T-helper 17 cell (primary cell): ENCODE measurements at places on chromosomes 5 and 9.

- DNase-seq = no peak
These were observed 73.3 kb upstream of the ORM1 start for GRCh38 chr9:114249424-114250234.

DNA sequence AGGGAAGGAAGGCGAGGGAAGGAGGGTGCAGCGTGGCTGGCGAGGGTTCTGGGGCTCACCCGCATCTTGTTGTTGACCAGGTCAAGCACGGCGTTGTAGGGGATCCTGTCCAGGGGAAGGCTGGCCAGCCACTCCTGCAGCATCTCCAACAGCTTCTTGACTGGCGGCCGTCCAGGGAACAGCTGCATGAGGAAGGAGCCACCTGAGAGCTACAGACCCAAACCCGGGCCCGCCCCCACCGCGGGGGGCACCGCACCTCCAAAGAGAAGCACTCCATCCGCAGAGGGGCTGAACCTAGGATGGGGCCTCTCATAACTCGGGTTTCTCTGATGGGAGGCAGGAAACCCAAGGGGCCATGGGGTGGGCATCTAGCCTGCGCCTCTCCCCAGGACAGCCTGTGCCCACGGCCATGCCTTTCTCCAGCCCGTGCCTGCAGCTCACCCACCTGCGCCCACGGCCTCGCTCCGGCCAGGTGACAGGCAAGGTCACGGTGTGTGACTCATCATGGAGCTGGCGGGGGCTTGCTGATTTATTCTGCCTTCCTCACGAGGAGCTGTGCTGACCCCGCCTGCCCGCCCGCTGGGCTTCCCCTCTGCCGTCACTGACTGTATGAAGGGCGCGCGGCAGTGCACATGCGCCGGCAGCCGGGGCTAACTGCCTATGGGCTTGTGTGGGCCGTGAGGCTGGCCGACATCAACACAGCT lies 11.8 kb upstream of the LHX3 start:
- no peak for DNase-seq

DNA sequence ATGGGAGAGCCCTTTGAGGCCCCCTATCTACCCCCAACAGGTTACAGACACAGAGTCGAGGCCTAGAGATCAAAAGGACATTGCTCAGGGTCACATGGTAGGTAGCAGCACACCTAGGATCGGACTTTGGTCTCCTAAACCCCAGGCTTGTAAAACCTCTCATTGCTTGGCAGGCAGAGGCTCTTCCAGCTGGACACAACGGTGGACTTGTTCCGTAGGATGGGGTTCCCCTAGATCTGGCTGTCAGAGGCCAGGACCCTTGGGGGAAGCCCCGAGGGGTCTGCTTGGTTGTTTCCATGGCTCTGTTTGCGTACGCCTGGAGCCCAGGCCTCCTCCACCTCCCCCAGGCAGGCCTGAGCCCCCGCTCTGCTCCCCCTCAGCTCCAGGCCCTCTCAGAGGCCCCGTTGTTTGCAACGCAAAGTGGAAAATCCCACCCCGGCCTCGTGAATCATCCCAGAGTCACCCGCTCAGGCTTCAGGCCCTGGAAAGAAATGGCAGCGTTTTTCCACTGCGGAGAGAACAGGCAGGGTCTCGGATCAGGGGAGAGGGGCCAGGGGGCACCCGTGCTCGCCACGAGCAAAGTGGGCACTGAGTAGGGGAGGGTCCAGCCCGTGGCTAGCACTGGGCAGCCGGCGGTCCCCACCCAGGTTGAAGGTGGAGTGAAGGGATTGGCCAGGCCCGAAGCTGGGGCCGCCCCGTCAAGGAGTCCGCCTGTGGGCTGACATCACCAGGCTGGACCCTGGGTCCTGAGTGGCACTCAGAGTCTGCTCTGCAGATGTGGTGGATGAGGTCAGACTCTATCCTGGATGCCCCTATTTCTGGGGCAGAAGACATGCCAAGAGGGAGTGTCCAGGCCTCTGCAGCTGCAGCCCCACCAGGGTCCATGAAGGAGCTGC lies 19.8 kb downstream of the COL27A1 start:
- DNase-seq = no peak

GRCh38 chr9:85007748-85008147 lies 338.2 kb downstream of the NTRK2 start:
- no peak for DNase-seq

DNA sequence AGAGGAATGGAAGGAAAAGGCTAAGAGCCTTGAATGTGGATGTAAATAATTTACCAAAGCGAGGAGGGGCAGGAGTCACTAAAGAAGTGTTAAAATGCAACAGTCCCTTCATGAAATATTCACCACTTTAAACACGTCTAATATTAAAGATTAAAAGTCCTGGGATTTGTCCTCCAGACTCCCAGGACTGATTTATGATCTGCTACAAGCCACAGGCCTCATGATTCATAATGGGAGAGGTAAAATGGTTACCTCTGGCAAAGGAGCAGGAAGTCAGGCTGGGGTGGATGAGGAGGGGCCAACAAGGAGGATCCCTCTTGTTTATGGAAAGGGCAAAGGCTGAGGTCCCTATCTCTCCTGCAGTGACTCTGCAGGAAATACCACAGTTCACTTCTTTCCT lies 292.4 kb downstream of the TRIM32 start:
- DNase-seq = no peak

GRCh38 chr5:120655828-120656435 lies 191.8 kb downstream of the PRR16 start:
- no peak for DNase-seq

GRCh38 chr5:124949862-124950261 lies 203.4 kb upstream of the ZNF608 start:
- DNase-seq = no peak

DNA sequence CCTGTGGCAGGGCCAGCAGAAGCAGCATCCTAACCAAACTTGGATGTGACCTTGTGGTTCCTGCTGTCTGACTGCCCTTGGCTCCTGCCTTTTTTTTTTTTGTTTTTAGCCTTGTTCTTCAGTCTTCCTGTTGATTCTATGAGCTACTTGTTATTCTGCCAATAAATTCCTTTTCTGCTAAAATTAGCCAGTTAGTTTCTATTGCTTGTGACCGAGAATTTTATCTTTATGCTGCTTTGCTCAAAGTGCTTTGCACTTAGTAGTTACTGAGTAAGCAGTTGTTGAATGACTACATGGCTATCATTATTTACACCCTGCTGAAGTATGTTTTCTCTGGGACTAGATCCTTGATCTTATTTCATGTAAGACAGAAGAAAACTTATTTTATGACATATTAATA lies 20.8 kb upstream of the ATG10 start:
- no peak for DNase-seq

GRCh38 chr5:146111409-146111808 lies 6.0 kb upstream of the PLAC8L1 start:
- no peak for DNase-seq

DNA sequence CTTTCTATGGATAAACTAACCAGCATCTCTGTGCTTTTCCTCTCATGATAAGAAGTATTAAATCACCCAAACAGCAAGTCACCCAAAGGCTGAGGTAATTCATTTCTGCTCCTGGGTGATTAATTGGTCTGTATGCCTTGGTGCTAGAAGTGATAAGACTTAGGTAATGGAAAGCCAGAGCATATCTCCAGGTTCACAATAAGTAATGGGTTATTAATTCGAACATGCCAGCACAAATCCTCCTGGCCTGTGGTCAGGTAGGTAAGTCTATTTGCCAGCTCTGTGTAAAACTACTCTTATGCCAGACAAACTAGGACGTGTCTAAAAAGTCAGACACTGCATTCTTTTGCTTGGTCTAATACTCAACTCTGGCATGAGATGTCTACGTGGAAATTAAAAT lies 11.2 kb upstream of the ENC1 start:
- no peak for DNase-seq

DNA sequence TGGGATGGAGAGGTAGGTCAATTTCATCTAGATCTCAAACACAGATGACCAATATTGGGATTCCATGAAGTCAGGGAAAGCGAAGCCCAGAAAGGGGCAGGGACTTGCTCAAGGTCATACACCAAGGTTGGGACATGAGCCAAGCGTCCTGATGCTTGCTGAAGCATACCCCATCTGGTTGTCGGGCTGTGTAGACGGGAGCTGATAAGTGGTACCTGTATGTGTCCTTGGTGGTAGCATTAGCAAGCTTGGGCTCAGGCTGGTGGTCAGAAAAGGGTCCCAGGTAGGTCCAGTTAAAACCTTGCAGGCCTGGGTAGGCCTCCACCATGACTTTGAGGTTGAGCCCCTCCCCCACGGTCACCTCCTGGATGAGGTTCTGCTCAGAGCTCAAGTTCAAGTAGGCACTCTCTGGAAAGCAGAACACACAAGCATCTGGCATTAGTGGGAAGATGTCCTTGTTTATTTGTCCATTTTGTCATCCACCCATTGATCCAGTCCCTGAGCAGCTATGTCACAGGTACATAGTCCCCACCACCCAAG lies 13.2 kb downstream of the CSF1R start:
- DNase-seq = no peak

- DNase-seq = no peak
These were observed 65.2 kb upstream of the FYB1 start for GRCh38 chr5:39284552-39284951.

GRCh38 chr5:149294872-149295829 lies 23.5 kb downstream of the AFAP1L1 start:
- no peak for DNase-seq

DNA sequence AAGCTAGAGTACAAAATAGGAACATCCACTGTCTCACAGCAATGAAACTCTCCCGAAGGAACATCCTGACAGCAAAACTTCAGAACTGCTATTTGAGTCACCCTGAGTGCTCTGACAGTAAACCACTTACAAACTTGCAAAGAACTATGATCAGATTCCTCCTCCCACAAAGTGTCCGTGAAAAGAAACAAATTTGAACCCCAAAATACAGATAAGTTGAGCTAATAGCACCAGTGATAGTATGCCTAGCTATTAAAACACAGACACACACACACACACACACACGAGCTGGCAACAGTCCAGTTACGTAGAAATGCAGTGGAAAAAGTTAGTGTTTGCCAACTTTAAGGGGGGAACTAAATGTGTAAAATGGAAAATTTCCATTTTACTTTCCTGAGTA lies 3.1 kb upstream of the GLIS3 start:
- DNase-seq = no peak

DNA sequence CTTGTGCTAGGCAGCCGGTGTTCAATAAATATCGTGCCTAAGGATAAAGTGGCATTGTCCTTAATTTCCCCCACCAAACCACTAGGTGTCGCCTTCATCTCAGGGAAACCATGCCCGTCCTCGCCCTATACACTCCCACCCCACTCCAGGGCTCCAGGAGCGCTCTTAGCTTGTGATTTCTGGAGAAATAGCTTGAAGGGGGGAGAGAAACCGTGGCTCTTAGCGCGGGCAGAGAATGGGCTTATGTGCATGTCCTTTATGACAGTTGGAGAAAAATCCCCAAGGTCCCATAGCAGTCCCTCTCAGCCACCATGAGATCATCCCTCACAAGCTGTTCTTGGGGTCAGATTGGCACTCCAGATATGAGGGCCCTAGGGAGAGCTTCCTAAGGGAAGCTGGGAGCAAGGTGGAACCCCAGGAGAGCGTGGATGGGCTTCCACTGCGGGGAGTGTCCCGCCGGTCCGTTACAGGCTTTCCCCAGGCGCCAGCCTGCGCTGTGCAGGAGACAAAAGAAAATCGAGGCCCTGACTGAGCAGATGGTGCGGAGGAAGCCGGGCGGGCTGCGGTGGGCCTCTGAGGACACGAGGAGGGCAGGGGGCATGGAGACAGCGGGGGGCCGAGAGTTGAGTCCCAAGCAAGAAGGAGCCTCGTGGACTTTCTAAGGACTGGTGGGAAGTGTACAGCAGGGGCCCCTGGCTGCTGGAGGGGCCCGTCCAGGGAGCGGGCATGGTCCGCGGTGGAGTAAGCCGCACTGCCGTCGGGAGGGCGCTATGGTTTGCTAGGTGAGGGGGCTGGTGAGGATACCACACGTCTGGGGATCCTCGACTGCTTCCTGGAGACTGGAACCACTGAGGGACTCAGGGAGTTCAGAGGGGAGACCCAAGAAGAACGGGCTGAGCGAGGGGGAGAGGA lies 750 bp upstream of the NPR2 start:
- DNase-seq = peak; percentile 41

DNA sequence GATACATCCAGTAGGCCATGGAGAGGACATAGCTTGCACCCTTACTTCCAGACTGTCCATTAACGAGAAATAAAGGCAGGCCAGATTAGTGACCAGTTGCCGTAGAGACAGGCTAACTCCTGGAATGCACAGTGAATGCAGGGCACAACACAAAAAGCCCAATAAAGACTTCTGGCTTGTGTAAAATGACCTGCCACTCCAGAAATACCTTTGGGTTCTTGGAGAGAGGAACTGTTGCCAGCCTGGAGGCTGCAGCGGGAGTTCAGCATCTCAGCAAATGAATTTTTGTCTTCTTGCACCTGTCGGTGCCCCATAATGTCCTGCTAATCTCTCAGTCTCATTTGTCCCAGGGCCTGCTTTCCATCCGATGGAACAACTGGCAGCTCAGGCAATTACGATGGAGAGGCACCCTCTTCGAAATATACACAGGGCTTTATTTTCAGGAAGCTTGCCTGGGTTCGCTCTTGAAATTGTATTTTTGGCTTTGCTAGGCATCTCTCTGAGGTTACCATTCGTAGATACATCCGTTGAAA lies 538.8 kb upstream of the ZNF462 start:
- no peak for DNase-seq

- DNase-seq = no peak
These were observed 41.9 kb upstream of the SPATA31C2 start for GRCh38 chr9:88180081-88180765.

- no peak for DNase-seq
These were observed at the start of gene DBN1 for GRCh38 chr5:177473443-177474001. TSS of gene DBN1 (minus strand) at chr5:177473634. CDS start at chr5:177473521, 113 bp downstream.

DNA sequence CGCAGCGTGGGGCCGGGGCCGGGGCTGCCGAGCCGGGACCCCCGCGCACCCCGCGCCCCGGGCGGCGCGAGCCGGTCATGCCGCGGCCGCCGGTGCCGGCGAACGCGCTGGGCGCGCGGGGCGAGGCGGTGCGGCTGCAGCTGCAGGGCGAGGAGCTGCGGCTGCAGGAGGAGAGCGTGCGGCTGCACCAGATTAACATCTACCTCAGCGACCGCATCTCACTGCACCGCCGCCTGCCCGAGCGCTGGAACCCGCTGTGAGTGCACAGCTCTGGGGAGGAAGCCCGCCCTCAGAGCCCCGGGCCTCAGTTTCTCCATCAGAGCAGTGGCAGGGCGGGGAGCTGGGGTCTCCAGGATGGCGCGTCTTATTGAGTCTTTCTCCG lies 335 bp downstream of the GALNT12 start:
- DNase-seq = no peak

DNA sequence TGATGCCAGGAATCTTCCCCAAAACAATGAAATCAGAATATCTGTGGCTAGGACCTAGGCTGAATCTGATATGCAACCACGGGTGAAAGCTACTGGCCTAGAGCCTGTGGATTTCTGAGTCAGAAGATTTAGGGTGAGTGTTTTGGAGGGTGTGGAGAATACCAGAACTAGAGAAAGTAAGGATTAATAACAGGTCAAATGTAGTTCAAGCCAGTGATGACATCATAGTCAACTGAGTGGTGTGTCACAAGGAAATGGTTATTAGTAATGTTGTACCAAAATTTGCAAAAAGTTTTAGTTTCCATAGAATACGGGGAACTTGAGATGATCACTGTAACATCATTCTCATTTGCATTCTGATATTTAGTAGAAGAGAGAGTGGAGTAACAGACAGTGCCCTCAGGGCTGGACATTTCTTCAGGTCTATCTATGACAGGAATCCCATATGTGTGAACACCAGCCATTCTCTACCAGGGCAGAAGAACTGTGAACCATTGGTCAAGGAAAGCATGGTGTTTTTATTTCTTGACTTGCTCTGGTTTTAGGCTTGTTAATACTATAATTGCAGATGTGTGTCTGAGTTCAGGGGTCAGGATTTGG lies 3.7 kb downstream of the GALNT12 start:
- no peak for DNase-seq
